ENCODE measurements at places on chromosomes 2 and 18. TPM values are rescaled to one million over a fixed set of nuclear protein-coding genes. Genes with fewer than 3 reads are reported as not detected.
A peak's percentile ranks its signal among the peaks of the same experiment; 100 is the strongest.

GRCh38 chr2:28247290-28247689 lies 145.4 kb upstream of the FOSL2 start:
- peaks cover 19% of the 10 kb centered on the region for H3K4me1 ChIP-seq
- no peaks in the 10 kb centered on the region for H3K36me3 ChIP-seq
- H3K27ac ChIP-seq, result peak overlapping the region; percentile 45
- no peak overlapping the region for H3K4me3 ChIP-seq
- DNase-seq, result no peak

The TMEFF2 gene
- 0.21 TPM for total RNA-seq

GRCh38 chr2:46087492-46087891 lies 209.7 kb upstream of the EPAS1 start:
- H3K4me1 ChIP-seq, result no peaks in the 10 kb centered on the region
- H3K27me3 ChIP-seq, result no peaks in the 10 kb centered on the region
- no peak overlapping the region for H3K4me3 ChIP-seq
- H3K27ac ChIP-seq, result no peak overlapping the region
- no peaks in the 10 kb centered on the region for H3K36me3 ChIP-seq

DNA sequence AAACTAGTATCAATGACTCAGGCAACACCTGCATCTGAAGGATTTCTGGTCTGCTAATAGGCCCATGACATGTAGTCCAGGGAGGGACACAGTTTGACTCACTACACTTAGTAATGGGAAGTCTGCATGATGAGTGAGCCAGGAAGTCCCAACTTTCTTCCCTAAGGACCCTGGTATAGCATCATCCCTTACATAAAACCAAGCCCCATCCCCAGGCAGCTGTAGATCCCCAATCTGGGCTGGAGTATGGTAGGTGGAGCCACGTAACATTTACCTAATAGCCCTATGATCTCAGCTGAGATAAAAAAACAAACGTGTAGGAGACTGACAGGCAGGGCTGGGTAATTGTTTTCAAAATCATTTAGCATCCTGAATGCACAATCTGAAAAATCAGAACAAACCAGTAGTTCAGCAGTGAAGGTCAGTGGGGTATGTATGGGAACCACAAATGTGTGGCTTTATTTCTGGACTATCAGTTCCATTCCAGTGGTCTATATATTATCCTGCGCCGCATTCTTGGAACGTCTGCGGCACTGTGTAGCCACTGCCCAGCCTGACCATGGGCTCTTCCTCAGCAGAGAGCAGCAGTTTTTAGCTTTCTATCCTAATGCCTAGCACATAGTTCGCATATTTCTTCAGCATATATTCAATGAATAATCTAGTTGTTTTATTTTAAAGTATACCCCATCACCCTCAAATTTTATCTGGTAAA lies 33.5 kb downstream of the EPB41L3 start:
- H3K4me3 ChIP-seq, result no peak overlapping the region
- H3K27me3 ChIP-seq, result no peaks in the 10 kb centered on the region
- no peaks in the 10 kb centered on the region for H3K4me1 ChIP-seq
- H3K36me3 ChIP-seq, result no peaks in the 10 kb centered on the region
- DNase-seq, result no peak

The GPR39 gene
- total RNA-seq, result 2.7 TPM

The SLC30A3 gene
- 8.5 TPM for total RNA-seq

DNA sequence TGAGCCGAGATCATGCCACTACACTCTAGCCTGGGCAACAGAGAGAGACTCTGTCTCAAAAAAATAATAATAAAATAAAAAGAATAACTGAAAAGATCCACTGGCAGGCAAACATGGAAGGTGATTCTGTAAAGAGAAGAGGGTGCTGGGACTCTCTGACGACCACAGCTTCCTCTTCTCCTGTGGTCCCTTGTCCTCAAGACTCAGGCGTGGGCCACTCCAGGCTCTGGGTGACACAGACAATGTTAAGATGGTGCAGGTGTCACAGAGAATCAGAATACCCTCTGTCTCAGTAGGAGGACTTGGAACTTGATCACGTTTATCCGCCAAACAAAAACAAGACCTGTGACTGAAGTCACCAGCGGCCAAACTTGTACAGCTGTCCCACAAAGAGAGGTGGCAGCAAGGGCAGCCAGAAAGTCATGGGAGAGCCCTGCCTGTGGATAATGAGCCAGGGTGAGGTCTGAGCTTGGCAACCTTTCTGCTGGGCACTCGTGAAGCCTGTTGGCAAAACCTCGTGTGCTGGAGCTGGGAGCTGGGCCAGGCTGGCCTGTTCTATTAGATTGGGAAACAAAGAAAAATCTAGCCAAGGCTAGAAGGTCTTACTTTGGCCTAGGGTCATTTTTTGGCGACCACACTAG lies 76.4 kb upstream of the ITGA6 start:
- peak; percentile 20 for DNase-seq
- H3K27me3 ChIP-seq, result no peaks in the 10 kb centered on the region
- H3K36me3 ChIP-seq, result no peaks in the 10 kb centered on the region
- H3K27ac ChIP-seq, result peak overlapping the region; percentile 51
- H3K4me1 ChIP-seq, result peaks cover 20% of the 10 kb centered on the region

- no peak overlapping the region for H3K27ac ChIP-seq
- H3K36me3 ChIP-seq, result no peaks in the 10 kb centered on the region
- H3K4me3 ChIP-seq, result no peak overlapping the region
- no peaks in the 10 kb centered on the region for H3K27me3 ChIP-seq
Measured at GRCh38 chr2:240347373-240347940, 88.0 kb upstream of the GPC1 start.

DNA sequence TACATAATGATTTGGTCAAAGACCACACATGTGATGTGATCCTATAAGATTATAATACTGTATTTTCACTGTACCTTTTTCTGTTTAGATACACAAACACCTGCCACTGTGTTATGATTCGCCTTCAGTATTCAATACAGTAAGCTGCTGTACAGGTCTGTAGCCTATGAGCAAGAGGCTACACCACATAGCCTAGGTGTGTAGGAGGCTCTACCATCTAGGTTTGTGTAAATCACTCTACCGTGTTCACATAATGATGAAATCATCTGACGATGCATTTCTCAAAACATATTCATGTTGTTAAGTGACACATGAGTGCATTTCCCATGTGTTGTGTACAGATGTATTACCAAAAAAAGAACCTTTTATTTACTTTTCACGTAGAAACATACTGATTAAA lies 74.5 kb downstream of the USP40 start:
- H3K36me3 ChIP-seq, result peaks cover 3% of the 10 kb centered on the region
- no peak overlapping the region for H3K4me3 ChIP-seq
- H3K27me3 ChIP-seq, result no peaks in the 10 kb centered on the region
- peaks cover 33% of the 10 kb centered on the region for H3K4me1 ChIP-seq
- no peak for DNase-seq

The CTLA4 gene
- total RNA-seq, result 1.4 TPM

DNA sequence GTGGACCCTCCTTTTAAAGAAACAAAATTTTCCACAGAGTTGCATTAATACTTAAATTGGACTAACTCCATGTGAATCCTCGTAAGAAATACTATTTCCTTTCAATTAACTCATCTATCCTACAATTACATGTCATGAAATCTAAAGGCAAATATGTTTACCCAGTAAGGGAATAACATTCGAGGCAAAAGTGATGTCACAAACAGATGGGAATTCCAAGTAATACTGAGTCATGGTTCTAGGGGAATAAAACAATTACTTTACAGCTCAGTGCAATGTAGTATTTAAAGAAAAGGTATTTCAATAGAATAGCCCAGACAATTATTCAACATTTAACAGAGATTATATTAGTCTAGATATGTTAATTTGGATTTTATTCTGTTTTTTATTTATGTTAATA lies 205.8 kb downstream of the ZNF385B start:
- H3K4me3 ChIP-seq, result no peak overlapping the region
- no peak for DNase-seq
- no peaks in the 10 kb centered on the region for H3K36me3 ChIP-seq
- no peaks in the 10 kb centered on the region for H3K4me1 ChIP-seq
- H3K27ac ChIP-seq, result no peak overlapping the region

DNA sequence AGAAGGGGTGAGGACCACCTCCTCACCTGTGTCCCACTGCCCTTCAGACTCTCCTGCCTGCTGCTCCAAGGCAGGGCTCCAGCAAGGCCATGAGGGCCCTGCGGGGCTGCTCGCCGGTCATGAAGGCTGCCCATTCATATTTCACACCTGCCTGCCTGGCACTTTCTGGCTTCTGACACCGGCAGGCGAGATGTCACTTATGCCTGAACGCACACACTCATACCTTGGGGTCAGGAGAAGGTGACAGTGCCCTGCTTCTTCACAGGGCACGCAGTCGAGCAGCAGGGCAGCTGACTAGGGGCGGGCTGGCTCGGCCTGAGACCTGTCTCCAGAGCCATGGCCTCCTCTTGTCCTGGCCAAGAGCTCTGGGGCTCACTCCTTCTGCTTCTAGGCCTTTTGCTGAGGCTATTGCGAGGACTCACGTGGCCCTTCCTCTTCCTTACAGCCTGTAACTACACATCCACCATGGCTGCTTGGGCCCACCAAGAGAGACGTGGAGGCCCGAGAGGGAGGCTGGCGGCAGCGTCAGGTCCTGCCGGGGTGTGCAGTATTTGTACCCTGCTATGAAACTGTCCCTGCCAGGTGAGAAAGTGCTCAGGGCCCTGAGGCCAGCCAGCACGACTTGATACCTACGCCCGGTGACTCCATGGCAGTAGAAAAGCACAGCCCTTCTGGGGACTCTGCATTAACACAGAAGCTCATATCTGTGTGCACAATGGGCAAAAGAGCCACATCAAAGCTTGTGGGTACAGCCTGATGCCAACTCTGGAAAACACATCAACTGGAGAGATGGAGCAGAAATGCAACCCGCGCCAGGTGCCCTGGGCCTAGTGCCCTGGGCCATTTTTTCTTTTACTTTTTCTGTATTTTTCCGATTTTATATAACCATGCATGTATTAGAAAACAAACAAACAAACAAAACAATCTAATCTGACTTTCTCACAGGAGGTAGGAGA lies 30.6 kb downstream of the HS6ST1 start:
- no peaks in the 10 kb centered on the region for H3K36me3 ChIP-seq
- H3K27ac ChIP-seq, result no peak overlapping the region
- H3K4me3 ChIP-seq, result no peak overlapping the region
- H3K4me1 ChIP-seq, result no peaks in the 10 kb centered on the region

The HJURP gene
- 1.6 TPM for total RNA-seq

GRCh38 chr2:234910186-234910679 lies 41.6 kb upstream of the SH3BP4 start:
- H3K36me3 ChIP-seq, result no peaks in the 10 kb centered on the region
- DNase-seq, result no peak
- no peak overlapping the region for H3K4me3 ChIP-seq
- no peaks in the 10 kb centered on the region for H3K4me1 ChIP-seq
- H3K27me3 ChIP-seq, result no peaks in the 10 kb centered on the region
- H3K27ac ChIP-seq, result no peak overlapping the region

The SMC6 gene
- total RNA-seq, result 10.4 TPM

DNA sequence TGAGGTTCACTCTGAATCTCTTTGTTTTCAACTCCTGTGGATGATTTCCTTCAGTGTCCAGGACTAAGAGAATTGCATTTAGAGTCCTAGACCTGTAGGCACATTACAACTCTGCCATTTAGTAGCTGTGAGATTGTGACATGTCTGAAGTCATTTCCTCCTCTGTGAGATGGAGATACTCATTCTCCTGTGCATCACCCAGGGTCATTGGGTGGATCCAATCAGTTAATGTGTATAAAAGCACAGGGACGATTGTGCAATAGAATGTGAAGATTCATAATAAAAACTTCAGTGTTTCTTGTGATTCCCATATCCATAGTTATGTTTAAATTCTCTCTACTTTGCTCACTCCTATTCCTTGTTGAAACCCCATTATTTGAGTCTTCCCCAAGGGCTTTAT lies 113.6 kb downstream of the DIS3L2 start:
- H3K36me3 ChIP-seq, result no peaks in the 10 kb centered on the region
- no peak overlapping the region for H3K4me3 ChIP-seq
- no peaks in the 10 kb centered on the region for H3K27me3 ChIP-seq

- H3K4me3 ChIP-seq, result peak overlapping the region; percentile 35
- DNase-seq, result no peak
- H3K27me3 ChIP-seq, result no peaks in the 10 kb centered on the region
- no peaks in the 10 kb centered on the region for H3K36me3 ChIP-seq
Measured at GRCh38 chr2:212548455-212548819, 9.8 kb upstream of the ERBB4 start.

GRCh38 chr2:100259106-100259505 lies 63.2 kb downstream of the LONRF2 start:
- peaks cover 4% of the 10 kb centered on the region for H3K4me1 ChIP-seq
- H3K27me3 ChIP-seq, result no peaks in the 10 kb centered on the region
- H3K4me3 ChIP-seq, result no peak overlapping the region
- H3K27ac ChIP-seq, result no peak overlapping the region

- DNase-seq, result no peak
- H3K27ac ChIP-seq, result no peak overlapping the region
- H3K36me3 ChIP-seq, result peaks cover 45% of the 10 kb centered on the region
- no peak overlapping the region for H3K4me3 ChIP-seq
- no peaks in the 10 kb centered on the region for H3K27me3 ChIP-seq
- no peaks in the 10 kb centered on the region for H3K4me1 ChIP-seq
Measured at GRCh38 chr18:63405986-63406385, 16.3 kb downstream of the VPS4B start.

GRCh38 chr2:28168376-28168775 lies 224.3 kb upstream of the FOSL2 start:
- no peak for DNase-seq
- no peaks in the 10 kb centered on the region for H3K36me3 ChIP-seq
- no peaks in the 10 kb centered on the region for H3K27me3 ChIP-seq

GRCh38 chr18:42231284-42231683 lies 276.2 kb downstream of the PIK3C3 start:
- no peak for DNase-seq
- H3K27ac ChIP-seq, result no peak overlapping the region
- H3K4me1 ChIP-seq, result no peaks in the 10 kb centered on the region
- H3K27me3 ChIP-seq, result no peaks in the 10 kb centered on the region
- no peaks in the 10 kb centered on the region for H3K36me3 ChIP-seq
- no peak overlapping the region for H3K4me3 ChIP-seq

The MARCHF4 gene
- total RNA-seq, result 0.14 TPM

GRCh38 chr18:79584491-79585394 lies 94.9 kb upstream of the CTDP1 start:
- no peak for DNase-seq
- no peaks in the 10 kb centered on the region for H3K36me3 ChIP-seq
- no peaks in the 10 kb centered on the region for H3K27me3 ChIP-seq
- H3K4me3 ChIP-seq, result no peak overlapping the region

DNA sequence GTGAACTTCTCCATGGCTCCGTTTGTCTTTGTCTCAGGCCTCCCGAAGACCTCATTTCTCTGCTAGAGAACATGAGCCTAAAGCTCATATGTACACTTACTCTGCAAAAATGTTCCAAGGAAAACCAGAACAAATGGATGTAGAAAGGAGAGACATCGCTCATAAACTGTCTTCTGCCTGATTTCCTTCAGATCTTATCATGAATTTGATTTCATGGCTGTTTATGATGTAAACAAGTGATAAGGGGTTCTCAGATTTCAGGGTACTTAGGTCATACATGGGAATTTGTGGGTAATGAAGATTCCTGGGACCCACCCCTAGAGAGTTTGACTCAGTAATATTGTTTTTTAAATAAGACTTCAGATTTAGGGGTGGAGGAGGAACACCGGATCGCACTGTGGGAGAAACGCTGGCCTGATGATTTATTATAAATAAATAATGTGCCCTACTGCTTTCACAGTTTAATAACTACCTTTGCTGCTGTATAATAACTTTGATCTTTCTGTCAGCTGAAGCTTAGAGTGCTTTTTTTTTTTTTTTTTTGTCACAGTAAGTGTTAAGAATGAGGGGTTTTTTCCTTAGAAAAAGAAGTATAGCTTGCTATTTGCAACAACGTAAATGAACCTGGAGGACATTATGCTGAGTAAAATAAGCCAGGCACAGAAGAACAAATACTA lies 14.9 kb downstream of the AOX1 start:
- peaks cover 8% of the 10 kb centered on the region for H3K36me3 ChIP-seq
- H3K4me1 ChIP-seq, result no peaks in the 10 kb centered on the region
- no peak overlapping the region for H3K4me3 ChIP-seq
- H3K27ac ChIP-seq, result no peak overlapping the region
- H3K27me3 ChIP-seq, result no peaks in the 10 kb centered on the region

The RABL2A gene
- 13.5 TPM for total RNA-seq

Data from thoracic aorta (tissue), 2 donors.